ENCODE measurements at places on chromosomes 3 and 15. TPM values are rescaled to one million over a fixed set of nuclear protein-coding genes. Genes with fewer than 3 reads are reported as not detected.
A peak's percentile ranks its signal among the peaks of the same experiment; 100 is the strongest.

- H3K36me3 ChIP-seq = no peaks in the 10 kb centered on the region
- H3K27me3 ChIP-seq = no peaks in the 10 kb centered on the region
- H3K27ac ChIP-seq = no peak overlapping the region
- no peak for DNase-seq
Measured at GRCh38 chr3:117346901-117347300, 637.3 kb downstream of the TUSC7 start.

The UBAP1L gene
- total RNA-seq = 4.5 TPM

GRCh38 chr3:188792793-188793192 is 379.0 kb upstream of the TPRG1 start:
- peak; percentile 33 for DNase-seq
- H3K36me3 ChIP-seq = peaks cover 2% of the 10 kb centered on the region
- H3K27ac ChIP-seq = no peak overlapping the region
- peaks cover 19% of the 10 kb centered on the region for H3K4me1 ChIP-seq
- H3K27me3 ChIP-seq = no peaks in the 10 kb centered on the region
- no peak overlapping the region for H3K4me3 ChIP-seq

- H3K4me3 ChIP-seq = no peak overlapping the region
- no peak for DNase-seq
- no peaks in the 10 kb centered on the region for H3K36me3 ChIP-seq
- H3K27me3 ChIP-seq = no peaks in the 10 kb centered on the region
Measured at GRCh38 chr15:54017959-54018358, 39.7 kb downstream of the UNC13C start.

DNA sequence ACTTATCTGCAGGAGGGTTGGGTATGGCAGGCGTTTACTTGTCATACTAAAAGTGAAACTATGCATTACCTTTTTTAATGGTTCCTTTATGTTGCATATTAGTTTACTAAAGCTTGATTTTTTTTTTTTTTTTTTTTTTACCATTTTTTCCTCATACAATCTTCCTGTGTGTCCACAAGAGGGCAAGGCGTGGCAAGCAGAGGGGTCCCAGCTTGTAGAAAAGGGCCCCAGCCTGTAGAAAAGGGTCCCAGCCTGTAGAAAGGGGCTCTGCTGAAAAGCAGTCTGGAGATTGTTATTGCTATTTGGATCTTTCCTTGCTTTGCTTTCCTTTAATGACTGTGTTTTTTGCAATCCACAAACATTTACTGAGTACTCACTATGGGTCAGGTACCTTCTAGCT is 21.9 kb downstream of the MKRN2 start:
- H3K27me3 ChIP-seq = no peaks in the 10 kb centered on the region
- no peak overlapping the region for H3K4me3 ChIP-seq
- H3K36me3 ChIP-seq = peaks cover 27% of the 10 kb centered on the region
- peaks cover 11% of the 10 kb centered on the region for H3K4me1 ChIP-seq
- H3K27ac ChIP-seq = no peak overlapping the region

The ABI3BP gene
- total RNA-seq = not detected

DNA sequence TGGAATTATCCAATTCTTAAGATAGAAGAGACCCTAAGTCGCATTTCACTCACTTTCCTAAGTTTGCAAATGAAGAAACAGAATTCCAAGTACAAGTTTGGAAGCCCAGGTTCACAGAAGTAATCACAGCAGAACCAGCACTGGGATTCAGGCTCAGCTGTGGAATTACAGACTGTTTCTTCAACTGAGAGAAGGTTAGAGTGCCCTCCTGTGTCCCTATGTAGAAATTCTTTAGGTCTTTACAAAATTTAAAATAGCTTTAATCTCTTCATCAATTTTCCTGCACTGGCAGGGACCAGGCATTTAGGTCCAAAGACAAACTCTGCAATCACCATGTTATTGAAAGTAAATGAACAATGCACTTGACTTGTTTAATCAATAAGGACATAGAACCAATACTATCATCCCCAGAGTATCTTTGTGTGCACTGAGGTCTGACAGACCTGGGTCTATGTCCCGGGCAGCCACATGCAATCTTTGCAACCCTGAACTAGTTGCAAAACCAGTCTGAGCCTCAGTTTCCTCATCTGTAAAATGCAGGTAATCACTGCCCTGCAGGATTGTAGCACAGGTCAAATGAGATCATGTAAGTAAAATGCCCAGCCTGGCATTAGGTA is 96.3 kb upstream of the ZBED2 start:
- no peaks in the 10 kb centered on the region for H3K36me3 ChIP-seq
- no peaks in the 10 kb centered on the region for H3K27me3 ChIP-seq
- DNase-seq = no peak
- no peak overlapping the region for H3K27ac ChIP-seq
- H3K4me3 ChIP-seq = no peak overlapping the region

The CNTN3 gene
- total RNA-seq = 0.50 TPM

DNA sequence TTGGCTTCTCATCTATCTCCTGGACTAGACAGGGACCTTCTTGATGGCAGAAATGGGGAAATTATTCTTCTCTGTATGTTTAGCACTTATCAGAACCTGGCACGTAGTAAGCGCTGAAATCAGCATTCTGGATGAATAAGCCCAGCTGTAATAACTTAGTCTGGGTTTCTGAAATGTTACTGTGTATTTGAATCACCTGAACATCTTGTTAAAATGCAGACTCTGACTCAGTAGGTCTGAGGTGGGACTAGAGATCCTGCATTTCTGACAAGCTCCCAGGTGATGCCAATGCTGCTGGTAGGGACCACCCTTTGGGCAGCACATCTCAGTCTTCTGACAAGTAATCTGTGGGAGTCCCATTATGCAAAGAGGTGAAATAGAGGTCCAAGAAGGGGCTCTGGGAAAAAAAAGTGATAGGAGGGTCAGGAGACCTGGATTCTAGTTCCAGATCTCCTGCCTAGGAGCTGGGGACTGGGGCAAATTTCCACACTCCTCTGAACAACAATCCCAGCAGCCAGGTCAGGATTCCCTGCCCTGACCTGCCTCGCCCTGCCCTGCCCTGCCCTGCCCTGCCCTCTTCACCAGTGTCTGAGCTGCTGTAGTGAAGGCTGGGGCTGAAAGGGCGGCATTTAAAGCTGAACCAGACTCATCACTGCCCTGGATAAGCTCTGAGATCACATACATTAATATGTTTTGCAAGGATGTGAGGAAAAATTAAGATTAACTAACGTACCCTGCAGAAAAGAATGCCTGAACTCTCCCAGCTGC is 17.2 kb upstream of the SLC6A11 start:
- DNase-seq = no peak
- peaks cover 92% of the 10 kb centered on the region for H3K27me3 ChIP-seq
- no peak overlapping the region for H3K27ac ChIP-seq
- no peaks in the 10 kb centered on the region for H3K36me3 ChIP-seq
- no peaks in the 10 kb centered on the region for H3K4me1 ChIP-seq

DNA sequence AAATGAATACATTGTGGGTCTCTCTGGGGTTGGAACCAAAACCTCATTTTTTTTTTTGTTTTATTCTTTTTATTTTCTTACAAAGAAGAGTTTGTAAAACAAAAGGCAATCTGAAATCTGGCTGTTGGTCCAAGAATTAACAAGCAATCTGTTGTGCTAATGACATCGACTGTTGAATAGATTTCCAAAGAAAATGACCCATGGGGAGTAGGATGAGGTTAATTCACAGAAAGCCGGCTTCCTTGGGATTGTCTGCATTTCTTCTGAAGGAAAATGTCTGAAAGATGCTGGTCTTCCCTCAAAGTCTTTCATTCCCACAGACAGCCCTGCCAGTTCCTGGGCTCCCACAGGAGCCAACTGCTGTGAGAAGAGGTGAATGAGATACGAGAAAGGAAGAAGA is 92.9 kb downstream of the LRRC3B start:
- no peak overlapping the region for H3K27ac ChIP-seq
- no peaks in the 10 kb centered on the region for H3K27me3 ChIP-seq
- H3K4me1 ChIP-seq = no peaks in the 10 kb centered on the region

GRCh38 chr3:27914199-27914598 is 192.1 kb upstream of the EOMES start:
- no peaks in the 10 kb centered on the region for H3K4me1 ChIP-seq
- DNase-seq = no peak
- H3K36me3 ChIP-seq = peaks cover 6% of the 10 kb centered on the region
- no peak overlapping the region for H3K27ac ChIP-seq

DNA sequence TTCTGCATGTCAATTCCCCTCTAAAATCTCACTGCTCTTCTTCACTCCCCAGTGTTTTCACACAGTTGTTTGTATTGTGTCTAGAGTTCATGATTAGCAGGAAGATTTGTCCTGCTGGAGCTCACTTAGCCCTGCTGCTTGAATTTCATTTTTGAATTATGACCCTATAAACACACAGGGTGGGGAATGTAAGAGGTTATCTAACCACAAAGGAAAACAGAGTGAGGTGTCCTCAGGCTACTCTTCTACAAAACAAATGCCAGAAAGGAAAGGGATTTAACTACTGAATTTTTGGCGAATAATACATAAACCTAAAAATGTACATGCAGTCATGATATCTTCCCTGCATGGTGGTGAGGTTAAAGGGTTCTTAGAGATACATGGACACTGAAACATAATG is 215.1 kb upstream of the CNTN4 start:
- no peak overlapping the region for H3K27ac ChIP-seq
- no peaks in the 10 kb centered on the region for H3K27me3 ChIP-seq
- no peak overlapping the region for H3K4me3 ChIP-seq
- no peaks in the 10 kb centered on the region for H3K4me1 ChIP-seq
- H3K36me3 ChIP-seq = no peaks in the 10 kb centered on the region
